ENCODE measurements at places on chromosomes 3 and 15.

DNA sequence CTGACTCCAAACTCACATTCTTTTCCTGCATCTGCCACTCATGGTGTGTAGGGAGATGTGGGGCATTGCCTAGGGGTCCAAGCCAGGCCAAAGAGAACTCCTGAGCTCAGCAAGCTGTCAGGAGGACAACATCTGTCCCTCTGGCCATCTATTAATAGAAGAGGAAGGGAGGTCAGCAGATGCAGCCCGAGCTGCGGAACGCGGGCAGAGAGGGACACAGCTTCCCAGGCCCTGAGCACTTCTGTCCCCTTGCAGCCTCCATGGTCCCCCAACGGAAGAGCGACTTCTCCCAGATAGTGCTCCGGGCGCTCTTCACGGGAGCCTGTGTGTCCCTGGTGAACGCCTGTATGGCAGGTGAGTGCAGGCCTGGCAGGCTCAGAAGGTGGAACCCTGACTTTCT, 37.3 kb upstream of the PDE8A start:
- no peak for DNase-seq

- no peak for DNase-seq
Measured at GRCh38 chr15:34725556-34725955, 29.2 kb downstream of the GJD2 start.

- DNase-seq, result no peak
Measured at GRCh38 chr3:58868097-58868779, 181.6 kb downstream of the CFAP20DC start.

- no peak for DNase-seq
Measured at GRCh38 chr3:156762631-156763185, 63.4 kb upstream of the LEKR1 start.

- DNase-seq, result no peak
Measured at GRCh38 chr3:187400756-187401155, 32.6 kb downstream of the RTP4 start.

GRCh38 chr3:13626915-13627460, 78.1 kb downstream of the FBLN2 start:
- DNase-seq, result no peak

DNA sequence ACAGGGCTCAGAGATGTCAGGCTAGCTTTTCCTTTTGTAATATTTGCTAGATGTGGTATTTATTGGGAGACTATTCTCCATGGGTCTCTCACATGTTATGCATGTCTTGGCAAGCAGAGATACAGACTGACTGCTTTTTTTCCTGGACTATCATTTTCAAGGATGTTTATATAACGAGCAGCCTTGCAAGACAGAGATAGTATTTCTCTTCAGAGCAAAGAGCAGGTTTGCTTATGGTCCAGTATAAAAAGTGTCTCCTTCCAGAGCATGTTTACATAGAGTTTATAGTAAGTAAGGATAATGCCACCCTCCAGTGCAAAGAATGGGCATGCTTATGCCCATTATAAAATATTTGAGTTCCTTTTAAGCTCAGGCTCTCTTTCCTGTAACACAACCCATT, 24.6 kb downstream of the GTF2E1 start:
- DNase-seq, result no peak

GRCh38 chr3:137163241-137163871, 205.6 kb downstream of the IL20RB start:
- no peak for DNase-seq

- no peak for DNase-seq
Measured at GRCh38 chr3:179234199-179234598, 16.7 kb downstream of the KCNMB3 start.

DNA sequence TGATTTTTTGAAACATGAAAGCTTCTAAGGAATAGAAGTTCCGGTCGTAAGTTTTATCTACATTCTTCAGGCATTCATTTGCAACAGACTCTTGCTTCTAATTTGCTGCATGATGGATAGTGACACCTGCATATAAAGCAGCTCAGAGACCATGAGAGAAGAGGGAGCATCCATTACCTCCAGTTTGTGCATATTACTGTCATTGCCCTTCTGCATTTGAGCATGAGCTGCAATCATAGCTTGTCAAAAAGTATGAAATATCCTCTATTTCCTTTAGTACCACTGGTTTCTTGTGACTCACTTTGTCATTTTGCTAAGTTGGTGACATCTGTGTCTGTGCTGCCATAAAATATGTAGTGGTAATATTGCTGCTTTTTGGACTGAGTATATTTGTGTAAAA, 160.1 kb upstream of the STAC start:
- no peak for DNase-seq

DNA sequence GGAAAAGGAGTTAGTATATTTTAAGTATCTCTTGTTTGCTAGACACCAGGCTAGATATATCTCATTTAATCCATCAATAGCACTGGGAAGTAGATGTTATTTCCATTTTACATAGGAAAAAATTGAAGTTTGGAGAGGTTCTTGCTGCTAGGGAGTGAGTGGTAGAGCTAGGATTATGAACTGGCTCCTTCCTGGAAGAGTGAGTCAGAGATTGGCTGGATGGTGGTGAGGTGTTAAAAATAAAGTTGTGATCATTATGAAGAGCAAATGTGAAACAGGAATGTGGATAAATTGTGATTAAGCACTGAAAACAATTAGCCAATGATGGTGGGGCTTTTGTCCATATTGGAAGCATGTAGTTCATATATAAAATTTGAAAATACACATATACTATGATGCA, 234.2 kb downstream of the WNT5A start:
- no peak for DNase-seq

- no peak for DNase-seq
Measured at GRCh38 chr3:70571696-70572095, 259.3 kb upstream of the MDFIC2 start.

GRCh38 chr3:1499694-1500093, 406.9 kb downstream of the CNTN6 start:
- DNase-seq, result no peak

DNA sequence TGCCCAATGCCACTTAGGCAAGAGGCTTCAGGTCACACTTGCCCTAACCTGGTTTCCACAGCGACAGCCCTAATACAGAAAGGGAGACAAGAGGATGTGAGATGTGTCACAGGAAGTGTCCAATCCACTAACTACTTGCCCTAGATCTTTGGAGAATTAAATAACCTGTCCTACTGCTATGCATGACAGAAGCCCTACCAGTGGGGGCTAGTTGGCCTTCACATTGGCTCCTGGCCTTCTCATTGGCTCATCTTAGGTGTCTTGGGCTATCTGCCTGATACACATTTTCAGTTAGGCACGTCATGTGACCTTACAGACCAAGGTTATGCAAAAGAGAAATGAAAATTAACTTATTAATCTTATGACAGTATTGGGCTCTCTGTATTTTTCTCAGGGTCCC, 449.9 kb downstream of the FHIT start:
- DNase-seq, result no peak

DNA sequence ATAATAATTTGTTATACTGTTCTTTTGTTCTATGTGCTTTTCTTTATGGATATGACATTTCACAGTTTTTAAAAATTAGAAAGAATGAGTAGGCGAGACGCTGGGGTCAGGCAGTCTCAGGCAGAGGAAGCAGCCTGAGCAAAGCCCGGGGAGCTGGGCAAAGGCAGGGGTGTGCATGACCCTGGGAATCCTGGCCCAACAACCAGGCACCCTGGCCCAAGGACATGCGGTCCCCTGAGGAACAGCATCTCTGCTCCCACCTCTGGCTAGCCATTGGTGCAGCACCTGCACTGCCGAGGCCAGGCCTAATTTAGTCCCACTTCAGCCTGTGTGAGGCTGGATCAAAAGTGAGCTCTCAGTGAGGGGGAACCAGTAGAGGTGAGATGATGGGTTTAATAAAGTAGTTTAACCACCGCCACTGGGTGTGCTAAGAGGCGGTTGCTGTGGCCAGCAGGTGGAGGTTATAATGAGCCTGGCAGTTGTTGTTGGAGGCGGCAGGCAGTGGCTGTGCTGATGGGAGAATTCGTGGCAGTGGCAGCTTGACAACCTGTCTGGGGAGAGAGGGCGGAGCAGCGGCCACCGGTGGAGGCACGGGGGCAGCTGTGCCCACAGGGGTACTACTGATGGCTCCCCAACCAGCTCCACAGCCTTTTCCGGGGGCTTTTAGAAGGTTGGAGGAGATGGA, 41.5 kb downstream of the PRKCD start:
- DNase-seq, result no peak

All from CD8-positive, alpha-beta T cell (primary cell).